ENCODE measurements at places on chromosomes 1 and 21.
A peak's percentile ranks its signal among the peaks of the same experiment; 100 is the strongest.

GRCh38 chr1:216805953-216806352 lies 82.7 kb upstream of the ESRRG start:
- DNase-seq = no peak

DNA sequence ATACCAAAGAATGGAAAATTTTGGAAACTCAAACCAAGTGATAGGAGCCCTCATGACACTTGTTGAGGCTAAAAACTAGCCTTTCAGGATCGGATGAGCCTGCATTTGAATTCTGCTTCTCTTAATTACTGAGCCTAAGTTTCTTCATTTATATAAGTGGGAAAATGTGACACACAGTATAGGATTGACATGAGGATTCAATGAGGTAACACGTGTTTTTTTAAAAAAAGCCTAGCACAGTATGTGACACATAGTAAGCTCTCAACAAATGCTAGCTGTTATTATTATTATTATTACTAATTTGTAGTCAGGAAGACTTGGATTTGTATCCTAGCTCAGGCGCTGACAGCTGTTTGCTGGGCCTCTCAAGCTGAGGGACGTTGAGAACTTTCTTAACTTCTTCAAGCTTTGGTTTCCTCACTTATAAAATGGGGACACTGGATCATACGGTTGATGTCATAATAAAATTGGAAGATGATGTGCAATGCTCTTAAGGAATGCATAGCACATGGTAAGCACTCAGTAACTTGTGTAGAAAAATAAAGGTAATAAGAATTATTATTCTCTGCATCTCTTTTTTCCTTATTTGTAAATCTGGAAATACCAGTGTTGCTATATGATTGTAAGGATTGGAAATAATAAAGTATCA lies 55.4 kb upstream of the JUN start:
- DNase-seq = no peak

DNA sequence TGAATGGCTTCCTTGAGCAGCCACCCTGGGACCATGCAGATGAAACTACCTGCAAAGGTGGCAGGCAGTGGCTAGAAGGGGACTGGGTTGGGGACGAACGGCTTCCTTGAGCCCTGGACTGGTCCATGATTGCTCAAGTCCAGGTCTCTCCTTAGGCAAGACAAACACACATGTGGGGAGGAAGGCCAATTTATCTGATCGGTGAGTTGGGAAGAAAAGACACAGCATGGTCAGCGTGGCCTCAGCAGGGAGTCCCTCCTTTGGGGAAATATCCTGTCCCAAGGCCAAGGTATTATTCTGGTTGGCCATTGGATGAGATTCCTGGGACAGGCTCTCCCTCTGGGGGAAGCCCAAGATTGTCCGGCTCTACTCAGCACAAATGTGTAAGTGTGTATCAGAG lies 116.3 kb upstream of the ERG start:
- DNase-seq = no peak

DNA sequence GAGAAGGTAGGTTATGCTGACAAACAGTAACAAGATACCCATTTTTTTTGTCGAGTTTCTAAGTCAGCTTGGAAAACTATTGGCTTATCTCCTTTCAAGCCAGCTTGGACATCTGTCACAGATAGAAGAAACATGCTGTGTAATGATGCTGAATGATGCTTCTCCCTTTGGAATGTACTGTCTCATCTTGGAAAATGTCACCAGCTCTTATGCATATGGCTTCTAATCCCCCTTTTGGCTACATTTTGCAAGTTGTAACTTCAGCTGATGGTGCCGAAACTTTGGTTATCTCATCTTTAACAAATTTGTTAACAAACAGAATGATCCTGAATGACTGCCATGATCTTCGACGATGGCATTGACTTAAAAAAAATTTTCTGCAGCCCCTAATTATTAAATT lies 68.8 kb upstream of the ST6GALNAC3 start:
- DNase-seq = no peak

GRCh38 chr1:166185526-166185925 lies 18.7 kb upstream of the FAM78B start:
- DNase-seq = no peak

- no peak for DNase-seq
Observed at GRCh38 chr21:45283611-45284455, 3.9 kb downstream of the POFUT2 start.

DNA sequence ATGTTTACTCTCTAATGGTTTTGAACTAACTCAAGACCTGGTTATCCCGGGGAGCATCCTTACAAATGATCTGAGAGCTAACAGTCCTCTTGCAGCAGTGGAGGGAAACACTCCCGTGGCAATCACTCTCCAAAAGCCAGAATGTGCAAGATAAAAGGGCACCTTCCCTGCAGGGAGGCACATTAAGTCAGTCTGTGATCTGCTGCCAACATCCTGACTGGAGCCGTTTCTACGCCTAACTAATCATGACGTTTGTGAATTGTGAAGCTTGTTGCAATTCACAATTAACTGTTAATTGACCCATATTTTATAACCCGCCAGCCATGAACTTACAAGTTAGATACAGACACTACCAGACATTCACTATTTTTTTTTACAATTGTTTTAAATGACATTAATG lies 52.1 kb upstream of the LGALS8 start:
- DNase-seq = no peak

DNA sequence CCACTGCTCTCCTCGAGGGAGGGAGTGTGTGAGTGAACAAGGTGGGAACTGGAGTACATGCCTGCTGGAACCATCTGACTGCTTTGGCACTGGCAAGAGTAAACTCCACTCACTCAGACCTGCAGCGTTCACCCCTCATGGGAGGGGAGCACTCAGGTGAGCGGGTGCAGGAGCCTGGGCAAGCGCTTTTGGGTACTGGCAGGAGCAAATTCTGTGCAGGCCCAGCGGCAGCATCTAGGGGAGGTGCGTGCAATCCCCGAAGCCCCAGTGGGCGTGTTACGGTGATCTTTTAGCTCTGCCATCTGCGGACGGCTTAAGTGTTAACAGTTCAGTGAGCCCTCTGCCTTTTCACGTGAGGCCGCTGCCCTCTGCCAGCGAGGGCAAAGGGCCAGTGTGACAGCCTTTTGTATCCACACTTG lies 127.4 kb downstream of the PATJ start:
- DNase-seq = no peak

- no peak for DNase-seq
Observed at GRCh38 chr1:47178654-47179016, 11.2 kb downstream of the PDZK1IP1 start.

GRCh38 chr21:44445145-44445812 lies 10.0 kb upstream of the LRRC3 start:
- DNase-seq = no peak

GRCh38 chr1:7331926-7332535 lies 439.1 kb upstream of the VAMP3 start:
- no peak for DNase-seq

DNA sequence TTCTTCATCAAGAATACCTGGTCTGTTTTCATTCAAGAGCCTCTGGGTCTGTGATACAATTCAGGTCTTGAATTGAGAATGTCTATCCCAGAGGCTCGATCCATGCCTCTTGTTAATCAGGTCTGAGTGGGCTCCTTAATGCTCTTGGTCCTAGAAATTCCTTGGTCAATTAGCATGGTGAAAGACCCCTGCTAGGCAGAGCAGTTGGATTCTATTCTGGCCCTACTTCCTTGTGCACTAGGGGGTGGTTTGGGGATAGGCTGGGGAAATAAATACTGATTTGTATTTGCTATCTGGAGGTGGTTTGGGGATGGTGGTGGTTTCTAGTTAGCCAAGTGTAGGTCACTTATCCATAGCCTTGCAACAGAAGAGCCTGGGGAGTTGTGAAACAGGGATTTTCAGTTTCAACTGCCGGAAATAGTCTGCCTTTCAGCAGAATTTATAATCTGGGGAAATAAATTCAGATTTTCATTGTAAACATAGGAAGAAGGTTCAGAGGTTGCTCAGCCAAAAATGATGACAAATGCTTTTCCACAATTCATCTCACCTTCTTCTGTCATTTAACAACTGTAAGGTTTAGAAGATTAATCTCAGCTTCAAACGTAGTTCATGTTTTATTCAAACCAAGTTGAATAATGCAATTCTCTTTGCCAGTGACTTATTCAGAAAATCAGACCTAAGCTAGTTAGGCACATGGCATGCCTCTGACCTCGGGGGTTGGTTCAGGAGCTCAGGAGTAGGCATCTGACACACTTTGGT lies 22.2 kb upstream of the SCAF4 start:
- no peak for DNase-seq

GRCh38 chr1:204149635-204150565 lies 1.9 kb downstream of the ETNK2 start:
- no peak for DNase-seq

DNA sequence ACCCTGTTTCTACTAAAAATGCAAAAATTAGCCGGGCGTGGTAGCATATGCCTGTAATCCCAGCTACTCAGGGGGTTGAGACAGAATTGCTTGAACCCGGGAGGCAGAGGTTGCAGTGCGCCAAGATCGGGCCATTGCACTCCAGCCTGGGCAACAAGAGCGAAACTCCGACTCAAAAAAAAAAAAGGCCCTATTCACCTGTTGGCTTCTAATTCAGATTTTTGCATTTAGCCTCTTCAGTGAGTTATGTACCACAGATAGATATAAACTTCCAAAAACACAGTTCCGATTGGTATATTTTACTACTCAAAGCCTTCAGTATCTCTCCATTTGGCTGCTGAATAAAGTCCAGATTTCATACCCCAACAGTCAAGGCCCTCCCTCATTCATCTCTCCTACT lies 42.7 kb downstream of the POU2F1 start:
- DNase-seq = no peak

- DNase-seq = no peak
Observed at GRCh38 chr1:240073097-240073496, 18.6 kb upstream of the FMN2 start.

GRCh38 chr1:161185282-161185682 lies 8.0 kb upstream of the B4GALT3 start:
- DNase-seq = peak; percentile 72

- no peak for DNase-seq
Observed at GRCh38 chr1:9388335-9389180, 95.9 kb downstream of the SPSB1 start.

DNA sequence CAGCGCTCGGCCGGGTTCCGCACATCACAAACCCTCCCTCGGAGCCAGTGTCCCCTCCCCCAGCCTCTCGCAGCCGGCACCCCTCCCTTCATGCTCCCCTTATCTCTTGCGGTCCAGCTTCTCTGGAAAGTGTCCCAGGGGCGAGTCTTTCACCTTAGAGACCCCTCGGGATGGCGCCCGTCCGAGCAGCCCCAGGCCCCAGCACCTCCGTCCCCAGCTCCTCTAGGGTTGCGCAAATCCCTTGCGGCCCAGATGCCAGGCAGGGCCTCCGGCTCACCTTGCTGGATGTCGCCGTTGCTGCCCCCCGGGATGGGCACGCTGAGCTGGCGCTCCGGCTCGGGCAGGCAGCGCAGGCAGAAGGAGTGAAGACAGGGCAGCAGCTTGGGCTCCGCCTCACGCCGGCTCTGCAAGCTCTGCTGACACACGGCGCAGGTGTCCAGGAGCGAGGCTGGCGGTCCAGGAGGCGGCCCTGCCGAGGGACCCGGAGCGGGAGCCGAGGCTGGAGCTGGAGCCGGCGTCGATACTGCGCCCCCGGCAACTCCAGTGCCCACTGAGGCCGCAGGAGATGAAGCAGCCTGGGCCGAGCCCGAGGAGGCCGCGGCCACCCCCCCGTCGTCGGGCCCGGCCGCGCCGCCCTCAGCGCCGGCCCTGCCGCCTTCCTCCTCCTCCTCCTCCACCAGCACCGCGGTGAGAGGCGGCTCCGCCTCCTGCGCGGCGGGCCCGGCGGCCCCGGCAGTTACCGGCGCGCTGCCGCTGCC lies 550 bp downstream of the TRIM33 start:
- no peak for DNase-seq

GRCh38 chr1:15095496-15095875 lies 58.1 kb upstream of the TMEM51 start:
- no peak for DNase-seq

DNA sequence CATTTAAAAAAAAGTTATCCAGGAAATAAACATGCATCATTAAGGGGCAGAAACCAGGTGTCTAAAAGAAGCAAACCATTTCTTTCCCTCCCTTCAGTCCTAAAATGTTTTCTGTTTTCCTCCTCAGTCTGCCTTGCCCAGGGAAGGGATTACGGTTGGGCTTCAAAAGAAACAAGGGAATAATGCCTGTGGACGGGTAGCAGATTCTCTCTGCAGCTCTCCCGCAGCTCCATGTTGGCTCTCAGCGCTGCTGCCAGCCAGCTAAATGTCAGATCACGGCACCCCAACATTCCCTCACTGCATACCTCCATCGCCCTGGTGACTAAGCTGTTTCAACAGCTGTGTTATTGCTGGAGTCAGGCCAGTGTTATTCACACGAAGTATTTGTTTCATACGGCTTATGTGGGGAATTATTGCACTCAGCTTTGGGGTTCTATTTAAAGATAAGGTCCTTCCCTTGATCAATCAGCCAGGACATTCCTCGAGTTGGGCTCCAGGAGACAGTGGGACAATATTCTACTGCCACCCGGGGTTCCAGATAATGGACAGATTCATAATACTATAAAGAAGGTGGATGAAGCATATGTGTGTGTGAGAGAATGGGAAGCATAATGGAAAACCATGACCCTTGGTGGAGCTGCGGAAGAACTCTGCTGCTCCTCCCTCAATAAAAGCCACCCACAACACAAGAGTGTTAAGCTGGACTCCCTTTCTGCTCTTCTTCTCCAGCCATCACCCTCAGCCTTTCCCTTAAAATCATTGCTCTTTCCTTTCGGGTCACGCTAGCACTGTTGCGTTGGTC lies 58.2 kb downstream of the WLS start:
- peak; percentile 77 for DNase-seq

DNA sequence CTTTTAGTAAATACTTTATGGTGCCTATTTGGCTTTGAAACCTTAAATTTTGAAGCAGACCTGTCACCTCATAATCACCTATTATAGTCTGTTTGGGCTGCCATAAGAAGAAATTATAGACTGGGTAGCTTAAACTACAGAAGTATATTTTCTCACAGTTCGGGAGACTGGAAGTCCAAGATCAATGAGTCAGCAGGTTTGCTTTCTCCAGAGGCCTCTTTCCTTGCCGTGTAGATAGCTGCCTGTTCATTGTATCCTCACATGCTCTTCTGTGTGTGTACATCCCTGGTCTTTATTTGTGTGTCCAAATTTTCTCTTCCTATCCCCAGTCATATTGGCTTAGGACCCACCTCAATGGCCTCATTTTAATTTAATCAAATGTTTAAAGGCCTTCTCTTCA lies 518.2 kb downstream of the ADGRL2 start:
- DNase-seq = no peak

GRCh38 chr1:97745912-97746311 lies 174.9 kb downstream of the DPYD start:
- no peak for DNase-seq

DNA sequence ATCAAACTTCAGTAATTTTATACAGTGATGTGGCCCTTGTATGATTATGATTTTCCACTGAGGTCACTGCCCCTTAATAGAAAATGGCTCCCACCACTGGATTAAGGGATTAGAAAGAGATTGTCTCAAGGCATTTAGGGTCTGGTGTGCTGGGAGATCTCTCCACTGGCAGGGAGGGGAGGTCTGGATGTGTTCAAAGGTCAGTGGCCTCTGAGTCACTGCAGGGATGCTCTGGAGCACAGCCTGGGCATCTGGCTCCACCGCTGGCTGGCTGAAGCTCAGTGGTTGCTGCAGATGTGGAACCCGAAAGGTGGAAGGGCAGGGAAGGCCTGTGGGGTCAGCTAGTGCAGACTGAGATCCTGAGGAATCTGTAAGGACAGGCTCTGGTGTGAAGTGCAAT lies 18.3 kb upstream of the CHI3L1 start:
- DNase-seq = no peak
